ENCODE measurements at places on chromosomes 13 and 19.

- DNase-seq = no peak
Observed at GRCh38 chr19:49489601-49490167, 2.3 kb downstream of the RPL13A start.

DNA sequence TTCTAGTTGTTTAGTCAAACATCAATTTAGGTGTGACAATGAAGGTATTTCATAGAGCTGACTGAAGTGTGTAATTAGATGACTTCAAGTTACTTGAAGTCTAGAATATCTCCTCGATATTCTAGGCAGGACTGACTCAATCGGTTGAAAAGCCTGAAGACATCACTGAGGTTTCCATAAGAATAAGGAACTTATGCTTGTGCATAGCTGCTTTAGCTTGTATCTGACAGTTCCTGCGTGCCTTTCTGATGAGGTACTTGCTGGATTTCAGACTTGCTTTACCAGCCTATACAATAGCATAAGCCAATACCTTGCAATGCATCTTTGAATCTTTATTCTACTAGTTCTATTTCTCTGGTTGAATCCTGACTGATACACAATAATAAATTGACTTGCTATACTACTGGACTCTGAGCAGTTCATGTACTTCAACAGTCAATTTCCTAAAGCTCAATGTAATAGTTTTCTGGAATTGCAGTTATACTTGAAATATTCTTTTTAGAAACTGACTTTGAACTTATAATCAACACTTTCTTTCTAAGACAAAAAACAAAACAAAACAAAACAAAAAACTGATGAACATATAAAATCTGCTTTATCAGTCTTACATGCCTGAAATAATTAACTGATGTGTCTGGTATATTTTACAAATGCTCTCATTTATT lies 1534.8 kb downstream of the SLITRK5 start:
- no peak for DNase-seq

- DNase-seq = no peak
Observed at GRCh38 chr19:12779162-12779993, 4.0 kb upstream of the HOOK2 start.

DNA sequence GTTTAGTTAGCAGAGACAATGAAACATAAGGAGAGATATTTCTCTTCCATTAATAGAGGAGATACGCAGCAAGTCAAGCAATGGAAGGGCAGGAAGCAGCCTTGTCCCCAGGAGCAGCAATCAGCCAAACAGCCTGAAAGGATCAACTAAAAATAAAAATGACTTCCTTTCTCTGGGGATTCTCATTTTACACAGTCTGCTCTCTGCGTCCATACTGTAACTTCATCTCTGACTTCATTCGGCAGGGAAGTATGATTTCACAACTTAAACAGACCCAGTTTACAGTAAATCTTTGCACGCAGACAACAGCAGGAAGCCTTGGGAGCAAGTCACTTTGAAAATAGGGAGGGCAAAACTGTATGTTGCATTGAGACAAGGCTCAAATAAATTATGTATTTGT lies 826.7 kb downstream of the DIAPH3 start:
- no peak for DNase-seq

- DNase-seq = no peak
Observed at GRCh38 chr13:62537593-62537992, 1121.9 kb upstream of the PCDH20 start.

GRCh38 chr13:102698649-102698980 lies 3.8 kb upstream of the METTL21C start:
- DNase-seq = no peak

- DNase-seq = no peak
Observed at GRCh38 chr19:35046461-35046860, 4.9 kb downstream of the HPN start.

GRCh38 chr19:40561947-40562346 lies 14.7 kb upstream of the SHKBP1 start:
- DNase-seq = no peak

- DNase-seq = no peak
Observed at GRCh38 chr13:67330149-67330548, 100.0 kb upstream of the PCDH9 start.

DNA sequence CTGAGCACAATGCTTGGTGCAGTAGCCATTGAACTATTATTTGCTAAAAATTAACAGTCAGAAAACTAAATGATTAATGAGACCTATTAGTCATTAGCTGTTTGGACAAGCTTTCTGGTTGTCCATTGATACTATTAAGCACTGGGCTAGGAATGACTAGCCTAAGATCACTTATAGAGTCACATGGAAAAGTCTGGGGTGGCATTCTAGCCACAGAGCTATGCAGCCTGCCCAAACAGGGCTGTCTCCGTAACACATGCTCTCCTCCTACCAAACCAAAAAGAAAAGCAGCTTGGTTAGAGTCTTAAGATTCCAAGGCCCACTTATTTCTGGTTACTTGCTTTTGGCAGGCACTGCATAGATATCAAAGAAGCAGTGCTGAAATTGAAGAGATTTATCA lies 193.5 kb upstream of the NBEA start:
- no peak for DNase-seq

- DNase-seq = no peak
Observed at GRCh38 chr13:79943346-79944023, 397.4 kb downstream of the SPRY2 start.

GRCh38 chr13:66693656-66694055 lies 536.5 kb downstream of the PCDH9 start:
- no peak for DNase-seq

DNA sequence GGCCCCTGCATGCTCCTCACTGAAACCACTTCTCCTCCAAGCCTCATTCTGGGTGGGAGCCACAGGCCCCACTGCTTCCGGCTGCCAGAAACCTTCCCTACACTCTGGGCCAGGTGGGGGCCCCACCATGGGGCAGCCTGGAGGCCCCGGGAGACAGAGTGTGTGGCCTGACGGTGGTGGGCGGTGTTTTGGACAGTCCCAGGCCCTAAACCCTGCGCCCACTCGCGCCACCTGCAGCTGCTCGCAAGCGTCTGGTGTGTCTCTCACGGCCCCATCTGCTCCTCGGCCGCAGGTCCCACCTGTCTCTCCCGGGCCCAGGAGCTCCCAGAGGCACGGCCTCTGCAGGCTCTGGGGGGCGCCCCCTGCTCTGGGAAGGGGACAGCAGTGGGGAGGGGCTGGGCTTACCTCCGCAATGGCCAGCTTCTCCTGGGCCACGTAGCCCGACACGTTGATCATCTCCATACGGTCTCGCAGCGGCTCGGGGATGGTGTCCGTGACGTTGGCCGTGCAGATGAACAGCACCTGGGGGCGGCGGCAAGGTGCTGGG lies 5.6 kb downstream of the RPL36 start:
- no peak for DNase-seq

DNA sequence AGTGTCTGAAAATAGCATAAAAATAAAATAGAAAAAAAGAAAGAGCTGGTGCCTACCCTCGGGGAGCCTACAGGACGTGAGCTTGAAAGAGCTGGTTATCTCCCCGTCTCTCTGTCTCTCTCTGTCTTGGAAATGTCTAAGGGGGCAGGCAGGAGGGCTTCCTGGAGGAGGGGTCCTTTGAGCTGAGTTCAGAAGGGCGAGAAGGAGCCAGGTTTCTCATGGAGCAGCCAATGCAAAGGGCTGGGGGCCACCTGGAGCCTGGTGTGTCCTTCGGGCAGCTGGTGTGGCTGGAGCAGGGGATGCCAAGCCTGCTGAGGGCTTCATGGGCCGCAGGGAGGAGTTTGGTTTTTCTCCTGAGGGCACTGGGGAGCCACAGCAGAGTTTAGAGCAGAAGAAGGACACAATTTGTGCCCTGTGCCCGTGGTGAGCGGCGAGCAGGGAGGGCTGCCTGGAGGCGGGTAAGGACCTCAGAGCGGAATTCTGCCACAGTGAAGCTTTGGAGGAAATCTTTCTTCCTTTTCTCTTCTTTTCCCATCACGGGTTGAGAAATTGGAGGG lies 38.7 kb downstream of the EFNA2 start:
- no peak for DNase-seq

DNA sequence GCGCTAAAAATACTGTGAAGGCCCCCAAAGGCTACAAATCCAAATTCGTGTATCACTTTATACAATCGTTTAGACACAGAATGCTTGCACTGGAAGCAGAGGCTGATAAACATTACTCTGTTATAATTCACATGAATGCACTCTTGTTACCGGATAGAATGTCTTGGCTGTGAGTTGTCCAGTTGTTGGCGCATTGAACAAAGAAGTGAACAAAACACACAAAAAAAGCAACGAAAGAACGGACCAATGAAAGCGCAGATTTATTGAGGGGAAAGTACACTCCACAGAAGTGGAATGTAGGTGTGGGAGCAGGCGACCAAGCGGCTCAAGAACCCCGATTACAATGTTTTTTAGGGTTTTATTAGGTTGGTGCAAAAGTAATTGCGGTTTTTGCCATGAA lies 529 bp upstream of the ZNF418 start:
- DNase-seq = no peak

GRCh38 chr13:28885181-28885580 lies 65.0 kb downstream of the MTUS2 start:
- no peak for DNase-seq

DNA sequence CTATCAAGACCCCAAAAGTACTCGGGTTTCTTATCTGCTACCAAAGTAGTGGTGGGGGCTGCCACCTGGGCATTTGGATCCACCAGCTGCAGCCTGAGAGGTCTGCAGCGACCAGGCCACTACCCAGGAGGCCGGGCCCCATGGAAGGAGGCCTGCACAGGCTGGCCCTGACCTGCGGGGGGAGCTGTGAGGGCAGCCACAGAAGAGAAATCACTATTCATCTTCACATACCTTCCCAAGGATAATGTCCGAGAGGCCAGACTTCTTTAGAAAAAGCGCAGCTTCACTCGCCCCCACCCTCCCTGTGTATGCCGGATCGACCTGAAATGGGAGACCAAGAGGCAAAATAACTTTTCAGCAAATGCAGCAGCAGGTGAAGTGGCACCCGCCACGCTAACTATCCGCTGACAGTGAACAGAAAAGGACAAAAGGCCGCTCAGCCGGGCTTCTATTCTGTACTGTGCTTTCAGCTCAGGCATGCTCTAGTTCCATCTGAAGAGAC lies 30.1 kb downstream of the EPS15L1 start:
- no peak for DNase-seq

GRCh38 chr19:57078802-57079201 lies 41.0 kb upstream of the USP29 start:
- DNase-seq = no peak

DNA sequence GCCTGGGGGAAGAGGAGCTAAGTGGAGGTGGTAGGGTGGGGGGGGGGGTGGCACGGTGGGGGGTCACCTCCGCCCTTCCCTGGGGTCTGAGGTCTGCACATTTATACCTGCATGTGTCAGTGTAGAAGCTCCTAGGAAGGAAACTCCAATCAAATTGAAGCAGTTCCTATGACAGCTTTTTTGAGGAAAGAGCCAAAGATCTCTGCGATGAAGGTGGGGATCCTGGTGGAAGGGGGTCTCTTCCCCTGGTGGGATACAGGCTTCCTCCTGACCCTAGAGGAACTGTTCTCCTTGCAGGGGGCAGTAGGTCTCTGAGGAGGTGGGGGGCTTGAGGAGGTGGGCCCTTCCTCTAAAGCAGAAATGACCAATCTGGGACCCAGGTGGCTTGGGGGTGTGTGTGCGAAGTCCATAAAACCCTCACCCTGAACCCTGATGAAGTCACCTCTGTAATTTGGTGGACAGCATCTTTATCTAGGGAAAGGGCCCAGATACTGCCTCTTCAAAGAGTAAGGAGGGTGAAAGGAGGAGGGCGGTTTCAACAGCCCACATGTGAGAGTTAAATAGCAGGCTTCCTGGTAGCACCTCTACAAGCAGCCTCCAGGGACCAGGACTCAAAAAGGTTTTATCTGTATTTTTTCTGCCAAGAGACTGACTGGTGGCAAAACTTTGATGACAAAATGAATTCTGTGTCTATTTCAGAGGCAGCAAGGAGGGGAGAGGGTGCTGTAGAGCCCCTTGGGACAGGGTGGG lies 12.9 kb downstream of the RANBP3 start:
- no peak for DNase-seq

DNA sequence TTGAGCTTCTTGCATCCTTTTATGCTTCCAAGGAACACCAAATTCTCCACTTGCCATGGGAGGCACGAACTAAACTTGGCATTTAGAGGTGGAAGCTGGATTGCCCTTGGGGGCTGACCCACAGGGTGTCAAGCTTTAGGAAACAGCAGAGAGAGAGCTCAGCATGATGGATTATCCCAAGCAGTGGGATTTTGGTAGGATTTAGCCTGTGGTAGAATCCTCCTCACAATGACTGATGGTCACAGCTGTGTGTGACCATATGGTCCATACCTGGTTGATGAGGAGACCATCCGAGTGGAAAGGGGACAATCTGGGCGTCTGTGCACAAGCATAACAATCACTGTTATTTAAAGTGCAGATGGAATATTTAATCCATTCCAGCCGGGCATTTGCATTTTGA lies 40.1 kb upstream of the PSG9 start:
- DNase-seq = no peak

- DNase-seq = no peak
Observed at GRCh38 chr19:39433480-39434079, 2.2 kb downstream of the RPS16 start.

DNA sequence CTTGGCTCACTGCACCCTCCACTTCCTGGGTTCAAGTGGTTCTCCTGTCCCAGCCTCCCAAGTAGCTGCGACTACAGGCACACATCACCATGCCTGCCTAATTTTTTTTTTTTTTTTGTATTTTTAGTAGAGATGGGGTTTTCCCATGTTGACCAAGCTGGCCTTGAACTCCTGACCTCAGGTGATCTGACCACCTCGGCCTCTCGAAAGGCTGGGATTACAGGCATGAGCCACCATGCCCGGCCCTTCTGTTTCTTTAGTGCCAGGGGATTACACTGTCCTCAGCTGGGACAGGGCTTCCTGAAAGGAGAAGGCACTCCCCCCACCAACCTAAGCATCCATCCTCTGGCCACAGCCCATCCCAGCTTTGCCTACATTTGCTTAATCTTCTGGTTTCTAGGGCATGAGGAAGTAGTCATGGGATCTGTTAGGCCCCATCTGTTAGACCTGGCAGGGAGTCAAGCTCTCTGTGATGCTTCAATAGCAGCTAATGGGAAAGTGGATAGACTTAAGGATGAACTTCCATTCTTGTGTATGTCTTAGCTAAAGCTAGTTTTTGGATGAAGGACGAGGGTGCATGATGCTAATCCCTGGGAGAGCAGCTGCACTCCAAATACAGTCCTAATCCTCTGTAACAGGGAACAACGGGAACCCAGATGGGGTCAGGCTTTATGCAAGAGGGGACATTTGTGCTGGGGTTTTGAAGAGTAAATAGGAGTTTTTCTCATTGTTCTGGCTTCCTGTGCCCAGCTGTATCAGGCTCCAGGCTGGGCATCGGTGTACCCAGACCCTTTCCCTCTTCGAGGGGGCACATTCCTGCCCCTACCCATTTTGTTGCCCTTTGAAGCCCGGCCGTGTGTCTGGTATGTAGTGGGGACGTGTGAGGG lies 2.6 kb downstream of the VAV1 start:
- no peak for DNase-seq

GRCh38 chr19:58585442-58586132 lies 12.5 kb upstream of the MZF1 start:
- DNase-seq = no peak

GRCh38 chr13:65911546-65912193 lies 1318.5 kb downstream of the PCDH9 start:
- DNase-seq = no peak

Data from activated gamma-delta T cell (primary cell).